ENCODE measurements at places on chromosomes 3 and 15.

DNA sequence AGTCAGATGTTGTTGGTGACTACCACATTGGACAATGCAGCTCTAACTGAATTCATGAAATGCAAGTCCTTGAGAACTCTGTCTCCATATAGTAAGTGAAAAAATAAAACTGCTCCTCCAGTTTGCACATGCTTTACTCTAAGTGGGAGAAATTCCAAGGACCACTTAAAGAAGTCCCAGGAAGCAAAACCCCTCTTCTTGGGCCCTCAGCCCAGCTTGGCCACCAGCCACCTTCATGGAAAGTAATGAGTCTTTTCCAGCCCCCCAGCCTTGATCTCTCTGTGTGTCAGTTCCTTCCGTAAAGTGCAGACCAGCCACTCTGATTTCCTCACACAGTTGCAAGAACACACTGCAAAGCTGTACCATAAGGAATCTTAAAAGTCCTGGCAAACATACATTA, 34.5 kb downstream of the DAPK2 start:
- DNase-seq = no peak

DNA sequence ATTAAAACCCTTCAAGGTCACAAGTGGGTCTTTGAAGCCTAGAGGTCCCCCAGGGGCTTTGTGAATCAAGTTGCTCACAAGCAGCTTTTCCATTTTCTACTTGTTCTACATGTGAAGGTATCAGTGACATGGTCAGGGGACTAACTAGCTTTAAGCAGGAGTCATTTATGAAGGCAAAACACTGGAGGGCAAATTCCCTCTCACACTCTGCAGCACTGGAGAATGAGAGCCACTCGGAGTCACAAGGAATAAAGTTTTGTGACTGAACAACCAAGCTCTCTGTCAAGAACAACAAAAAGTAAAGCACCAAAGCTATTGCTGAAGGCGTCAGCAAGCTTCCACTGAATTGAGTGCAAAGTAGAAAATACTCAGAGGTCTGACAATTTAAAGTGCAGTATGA, 609.0 kb downstream of the EDEM1 start:
- no peak for DNase-seq

- DNase-seq = no peak
Measured at GRCh38 chr15:63243776-63244175, 33.6 kb upstream of the APH1B start.

DNA sequence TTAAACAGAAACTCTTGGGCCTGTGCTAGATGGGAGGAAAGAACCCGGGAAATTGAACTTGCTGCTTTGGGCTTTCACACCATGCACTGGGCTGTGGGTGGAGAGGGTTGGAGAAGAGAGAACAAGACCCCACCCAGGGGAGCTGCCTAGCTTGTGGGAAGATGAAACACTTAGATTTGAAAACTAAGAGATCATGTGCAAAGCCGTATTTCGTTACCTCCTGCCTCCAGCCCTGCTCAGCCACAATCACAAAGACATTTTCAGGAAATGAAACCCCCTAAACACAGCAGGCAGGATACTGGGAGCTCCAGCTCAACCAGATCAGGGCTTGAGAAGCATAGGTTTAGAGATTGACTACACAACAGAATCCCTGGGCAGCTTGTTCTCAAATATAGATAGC, 183.0 kb upstream of the C2CD4B start:
- DNase-seq = no peak

GRCh38 chr3:24454856-24455255, 39.8 kb downstream of the THRB start:
- DNase-seq = no peak

DNA sequence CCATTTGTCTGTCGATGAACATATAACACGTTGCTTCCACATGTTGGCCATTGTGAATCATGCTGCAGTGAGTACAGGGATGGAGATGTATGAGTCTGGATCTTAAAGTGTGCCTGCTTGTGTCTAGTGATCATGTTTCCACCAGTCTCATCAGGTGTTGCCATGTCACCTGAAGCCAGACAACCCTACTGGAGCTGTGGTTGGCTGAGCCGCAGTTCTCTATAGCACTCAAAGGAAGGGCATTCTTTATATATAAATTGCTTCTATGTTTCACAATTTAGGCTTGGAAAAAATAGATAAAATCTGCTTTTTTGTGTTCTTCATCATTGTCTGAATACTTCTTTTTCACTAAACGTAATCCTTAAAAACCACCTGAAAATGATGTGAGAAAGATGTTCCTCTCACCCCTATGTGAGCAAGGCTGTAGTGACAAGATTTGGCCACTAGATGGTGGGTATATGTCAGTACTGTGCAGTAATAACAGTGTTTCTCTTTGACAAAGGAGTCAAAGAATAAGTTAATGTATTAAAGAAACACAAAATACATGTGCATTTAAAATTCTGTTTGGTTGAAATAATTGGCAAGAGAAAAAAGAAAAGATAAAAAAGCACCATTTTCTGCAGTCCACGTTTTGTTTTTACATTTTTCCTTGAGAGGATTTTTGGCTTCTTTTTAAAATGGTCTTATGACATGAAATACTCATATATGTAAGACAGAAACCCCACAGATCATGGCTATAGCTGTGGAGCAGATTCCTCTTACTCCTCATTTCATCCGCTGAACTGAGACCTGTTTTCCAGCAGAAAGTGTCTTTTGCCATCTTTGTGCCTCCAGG, 394.5 kb upstream of the DPPA4 start:
- DNase-seq = peak; percentile 13

- no peak for DNase-seq
Measured at GRCh38 chr3:9617056-9617455, 32.2 kb upstream of the MTMR14 start.

DNA sequence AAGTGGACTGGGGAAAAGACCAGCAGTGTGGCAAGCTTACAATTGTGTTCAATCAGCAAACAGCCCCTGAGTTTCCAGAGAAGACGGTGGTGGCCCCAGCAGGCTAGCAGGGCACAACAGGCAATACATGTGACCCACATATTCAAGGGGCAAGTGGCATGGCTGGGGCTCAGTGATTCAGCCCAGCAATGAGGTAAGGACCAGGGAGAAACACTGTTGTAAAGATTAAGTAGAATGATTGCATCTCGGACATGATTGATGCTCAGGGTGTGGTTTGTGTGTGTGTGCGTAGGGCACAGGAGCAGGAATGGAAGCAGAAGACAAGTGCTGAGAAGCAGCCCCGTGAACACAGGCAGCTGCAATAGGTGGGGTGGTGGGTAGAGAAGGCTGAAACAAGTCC, 37.9 kb downstream of the KLHL6 start:
- no peak for DNase-seq

DNA sequence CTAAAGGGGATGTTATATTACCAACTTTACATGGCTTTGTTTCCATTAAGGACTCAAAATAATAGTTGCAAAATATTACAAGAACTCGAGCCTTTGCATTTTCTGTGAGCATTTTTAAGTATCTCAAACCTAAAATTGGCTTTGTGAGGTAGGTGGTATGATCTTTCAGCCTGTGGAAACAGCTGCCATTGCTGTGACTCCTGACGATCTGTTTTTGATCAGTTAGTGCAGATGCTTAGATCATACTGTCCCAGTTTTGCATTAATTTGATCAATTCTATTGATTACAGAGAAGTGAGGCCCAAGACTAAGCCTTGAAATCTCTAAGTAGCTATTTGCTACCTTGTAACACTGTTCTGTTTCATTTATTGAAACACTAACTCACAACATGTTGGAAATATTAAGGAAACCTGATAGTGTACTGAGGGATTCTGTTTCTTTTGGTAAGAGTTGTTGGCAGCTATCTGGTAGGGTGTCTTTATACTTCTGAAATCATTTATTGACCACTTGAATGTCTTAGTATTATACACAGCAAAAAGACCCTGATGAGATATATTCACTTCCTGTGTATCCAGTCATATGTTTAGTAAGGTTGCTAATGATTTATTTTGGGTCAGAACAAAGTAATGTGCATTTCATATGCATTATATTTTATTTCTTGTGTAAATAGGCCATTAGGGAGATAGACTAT, 14.8 kb downstream of the SKIL start:
- DNase-seq = no peak

- no peak for DNase-seq
Measured at GRCh38 chr3:100899440-100900091, 93.7 kb downstream of the ABI3BP start.

DNA sequence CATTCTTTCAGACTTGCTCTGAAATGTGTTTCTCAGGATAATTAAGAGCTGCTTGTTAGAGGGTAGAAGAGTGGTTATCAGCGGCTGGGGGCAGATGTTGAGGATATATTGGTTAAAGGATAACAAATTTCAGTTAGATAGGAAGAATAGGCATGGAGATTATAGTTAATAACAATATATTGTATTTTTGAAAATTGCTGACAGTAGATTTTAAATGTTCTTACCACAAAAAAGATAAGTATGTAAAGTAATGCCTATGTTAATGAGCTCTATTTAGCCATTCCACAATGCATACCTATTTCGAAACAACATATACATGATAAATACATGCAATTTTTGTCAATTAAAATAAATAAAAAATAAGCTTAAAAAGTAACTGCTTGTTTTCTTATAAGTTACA, 123.3 kb downstream of the SERPINI1 start:
- DNase-seq = no peak

- DNase-seq = no peak
Measured at GRCh38 chr3:62667714-62668113, 207.5 kb downstream of the CADPS start.

DNA sequence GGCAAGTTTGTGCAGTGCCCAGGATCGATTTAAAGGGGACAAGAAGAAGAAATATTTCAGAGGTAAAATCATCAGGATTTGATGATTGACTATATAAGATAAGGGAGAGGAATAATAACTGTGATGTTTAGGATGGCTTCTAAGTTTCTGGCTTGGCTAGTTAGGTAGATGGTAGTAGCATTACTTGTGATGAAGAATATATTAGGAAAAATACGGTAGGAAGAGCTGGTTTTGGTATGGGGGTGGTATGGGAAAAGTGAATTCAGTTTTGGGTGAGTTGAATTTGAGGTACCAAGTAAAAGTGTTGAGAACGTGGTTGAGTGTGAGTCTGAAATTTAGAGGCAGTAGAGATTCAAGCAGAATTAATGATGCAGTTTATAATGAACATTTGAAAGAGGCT, 11.0 kb downstream of the CTDSPL2 start:
- DNase-seq = no peak
